ENCODE measurements at places on chromosomes 16 and 17. TPM values are rescaled to one million over a fixed set of nuclear protein-coding genes. Genes with fewer than 3 reads are reported as not detected.
A peak's percentile ranks its signal among the peaks of the same experiment; 100 is the strongest.

DNA sequence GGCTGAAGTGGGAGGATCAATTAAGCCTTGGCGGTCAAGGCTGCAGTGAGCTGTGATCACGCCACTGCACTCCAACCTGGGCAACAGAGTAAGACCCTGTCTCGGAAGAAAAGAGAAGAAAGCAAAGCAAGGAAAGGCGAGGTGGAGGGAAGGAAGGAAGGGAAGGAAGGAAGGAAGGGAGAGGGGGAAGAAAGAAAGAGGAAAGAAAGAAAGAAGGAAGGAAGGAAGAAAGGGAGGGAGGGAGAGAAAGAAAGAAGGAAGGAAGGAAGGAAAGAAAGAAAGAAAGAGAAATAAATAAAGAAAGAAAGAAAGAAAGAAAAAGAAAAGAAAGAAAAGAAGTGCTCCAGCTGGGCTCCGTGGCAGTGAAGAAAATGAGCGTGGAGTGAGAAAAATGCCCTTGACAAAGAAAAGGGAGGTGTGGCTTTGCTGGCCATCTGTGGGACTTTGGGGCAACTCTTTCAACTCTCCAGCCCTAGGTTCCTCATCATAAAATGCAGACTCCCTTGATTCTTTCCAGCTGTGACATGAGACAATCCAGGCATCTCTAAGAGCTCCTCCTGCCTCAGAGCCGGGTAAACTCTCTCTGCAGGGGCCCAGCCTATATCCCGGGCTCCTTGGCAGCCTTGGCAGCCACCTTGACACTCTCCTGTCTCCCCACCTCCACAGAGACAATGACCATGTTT lies 2.4 kb downstream of the GSDMA start:
- no peak for DNase-seq

Gene CCT6B
- total RNA-seq, result 0.69 TPM

DNA sequence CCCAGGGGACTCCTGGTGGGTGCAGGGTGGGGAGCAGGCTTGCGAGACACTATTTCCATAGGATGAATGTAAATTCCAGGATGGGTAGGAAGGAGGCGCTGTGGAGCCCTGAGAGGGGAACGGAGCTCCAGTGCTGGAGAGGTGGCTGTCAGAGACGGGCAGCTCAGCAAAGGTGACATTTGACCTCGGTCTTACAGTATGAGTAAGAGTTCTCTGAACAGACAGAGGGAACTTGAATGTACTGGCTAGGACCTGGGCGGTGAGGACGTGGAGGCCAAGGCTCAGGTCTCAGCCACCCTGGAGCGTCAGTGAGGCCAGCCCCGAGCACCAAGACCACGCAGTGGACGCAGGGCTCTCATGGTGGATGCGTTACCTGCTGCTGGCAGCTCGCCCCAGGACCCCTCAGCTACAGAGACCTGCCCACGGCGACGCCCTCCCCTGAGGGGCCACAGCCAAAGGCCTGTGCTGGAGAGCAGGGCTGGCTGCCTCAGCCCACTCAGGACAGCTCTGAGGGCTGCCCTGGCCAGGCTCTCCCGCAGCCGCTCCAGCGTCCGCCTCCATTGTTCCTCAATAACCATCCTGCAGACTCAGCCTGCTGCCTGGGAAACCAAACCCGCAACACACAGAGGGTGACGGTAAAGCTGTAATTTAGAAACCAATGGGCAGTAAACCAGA lies 65.9 kb upstream of the TNRC6C start:
- peak; percentile 32 for DNase-seq

DNA sequence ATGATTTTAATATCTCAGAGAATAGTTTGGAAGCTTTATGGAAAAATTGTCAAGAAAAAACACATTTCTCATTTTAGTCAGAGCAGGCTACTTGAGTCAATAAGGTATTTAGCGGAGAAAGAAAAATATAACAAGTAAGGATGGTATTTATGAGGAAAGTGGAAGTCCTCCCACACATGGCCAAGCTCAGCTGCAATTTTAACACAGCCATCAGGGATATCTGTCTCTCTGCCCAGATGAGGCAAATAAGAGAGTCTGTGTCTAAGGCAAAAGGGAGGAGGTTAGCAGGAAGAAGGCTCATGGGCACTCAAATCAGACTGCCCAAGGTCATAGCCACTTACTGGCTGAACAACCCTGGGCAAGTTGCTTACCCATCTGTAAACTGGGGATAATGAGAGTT lies 5.2 kb upstream of the CMTM2 start:
- DNase-seq, result no peak

GRCh38 chr16:48335961-48336360 lies 49.3 kb downstream of the SIAH1 start:
- no peak for DNase-seq

DNA sequence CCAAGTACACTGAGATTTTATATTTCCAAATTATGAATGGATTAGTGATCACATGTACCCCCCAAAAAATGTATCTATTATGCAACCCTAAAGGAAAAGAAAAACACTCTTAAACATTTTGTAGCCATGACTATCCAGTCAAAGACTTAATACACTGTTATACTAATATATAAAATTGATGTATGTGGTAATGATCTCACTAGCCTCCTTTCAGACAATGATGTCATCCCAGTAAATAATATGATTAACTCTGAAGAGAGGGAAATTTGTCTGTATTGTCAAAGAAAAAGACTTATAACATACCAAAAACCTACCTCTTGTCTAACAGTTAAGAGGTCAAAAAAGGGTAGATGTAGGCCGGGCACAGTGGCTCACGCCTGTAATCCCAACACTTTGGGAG lies 80.7 kb downstream of the USP32 start:
- no peak for DNase-seq

GRCh38 chr17:57537524-57538410 lies 207.3 kb downstream of the CCDC182 start:
- DNase-seq, result peak; percentile 42

- peak; percentile 64 for DNase-seq
Measured at GRCh38 chr16:82192665-82193064, 22.6 kb upstream of the MPHOSPH6 start.

Gene NMT1
- total RNA-seq, result 235 TPM

DNA sequence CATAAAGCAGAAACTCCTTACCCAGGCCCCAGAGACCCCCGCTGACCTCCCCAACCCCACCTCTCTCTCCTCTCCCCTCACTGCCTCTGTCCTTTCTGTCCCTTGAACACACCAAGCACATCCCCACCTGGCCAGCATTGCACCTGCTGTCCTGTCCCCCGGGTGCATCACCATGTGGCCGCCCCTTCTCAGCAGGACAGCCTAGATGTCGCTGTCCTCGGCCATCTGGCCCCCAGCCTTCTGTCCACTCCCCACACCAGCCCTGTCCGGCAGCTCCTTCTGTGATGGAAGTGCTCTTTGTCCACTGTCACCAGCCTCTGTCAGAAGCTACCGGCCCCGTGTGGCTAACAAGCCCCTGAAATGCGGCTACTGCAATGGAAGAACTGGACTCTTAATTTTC lies 12.3 kb upstream of the MPRIP start:
- no peak for DNase-seq

DNA sequence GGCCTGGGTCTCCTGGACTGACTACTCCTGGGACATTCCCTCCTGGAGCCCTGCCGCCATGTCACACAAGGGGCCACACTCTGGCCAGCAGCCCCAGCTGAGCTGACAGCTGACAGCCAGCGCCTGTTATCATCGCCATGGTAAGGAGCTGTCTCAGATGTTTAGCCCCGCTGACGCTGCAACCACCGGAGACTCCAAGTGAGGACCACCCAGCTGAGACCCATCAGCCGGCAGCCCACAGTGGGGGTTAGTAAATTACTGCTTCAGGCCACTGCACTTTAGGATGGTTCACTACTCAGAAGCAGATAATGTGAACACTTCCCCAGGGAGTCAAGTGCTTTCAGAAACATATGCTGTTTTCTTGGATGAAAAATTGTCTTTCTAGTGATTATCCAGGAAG lies 14.6 kb upstream of the SPHK1 start:
- no peak for DNase-seq

GRCh38 chr16:31131416-31131815 lies 4.1 kb downstream of the PRSS8 start:
- DNase-seq, result no peak

DNA sequence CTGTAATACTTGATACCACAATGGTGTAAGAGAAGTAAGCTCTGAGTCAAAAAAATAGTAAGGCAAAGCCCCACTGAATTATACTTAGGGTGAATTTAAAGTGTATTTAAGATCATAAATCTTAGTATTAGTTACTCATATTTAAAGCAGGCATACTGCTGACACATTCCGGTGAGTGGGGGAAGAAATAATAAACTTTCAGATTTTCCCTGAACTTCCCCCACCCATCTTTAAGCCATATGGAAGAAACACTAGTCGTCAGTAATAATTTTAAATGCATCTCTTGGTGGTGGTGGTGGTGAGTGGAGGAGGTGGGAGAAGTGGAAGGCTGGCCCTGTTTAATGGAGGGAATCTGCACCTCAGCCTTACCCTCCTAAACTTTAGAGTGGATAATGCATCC lies 20.5 kb downstream of the MPHOSPH6 start:
- no peak for DNase-seq

DNA sequence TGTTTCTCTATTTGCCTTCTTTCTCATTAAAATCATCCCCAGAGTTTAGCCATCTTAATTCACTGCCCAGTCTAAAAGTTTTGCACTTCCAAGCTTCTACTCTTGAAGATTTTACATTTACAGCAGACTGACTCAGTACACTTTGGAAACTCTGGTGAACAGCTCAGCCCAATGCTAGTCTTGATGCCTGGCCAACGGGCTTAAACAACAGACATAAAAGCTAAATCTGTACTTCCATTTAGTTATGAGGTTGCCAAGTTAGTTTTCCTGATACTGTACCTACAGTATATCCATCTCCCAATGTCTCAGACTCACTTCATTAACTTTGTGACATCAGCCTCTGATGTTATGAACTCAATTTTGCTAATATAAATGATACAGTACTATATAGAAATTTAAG lies 891.8 kb upstream of the SOX9 start:
- no peak for DNase-seq

- no peak for DNase-seq
Measured at GRCh38 chr17:49337884-49338283, 24.2 kb downstream of the ZNF652 start.

GRCh38 chr16:11976850-11977375 lies 379 bp downstream of the SNX29 start:
- DNase-seq, result no peak

DNA sequence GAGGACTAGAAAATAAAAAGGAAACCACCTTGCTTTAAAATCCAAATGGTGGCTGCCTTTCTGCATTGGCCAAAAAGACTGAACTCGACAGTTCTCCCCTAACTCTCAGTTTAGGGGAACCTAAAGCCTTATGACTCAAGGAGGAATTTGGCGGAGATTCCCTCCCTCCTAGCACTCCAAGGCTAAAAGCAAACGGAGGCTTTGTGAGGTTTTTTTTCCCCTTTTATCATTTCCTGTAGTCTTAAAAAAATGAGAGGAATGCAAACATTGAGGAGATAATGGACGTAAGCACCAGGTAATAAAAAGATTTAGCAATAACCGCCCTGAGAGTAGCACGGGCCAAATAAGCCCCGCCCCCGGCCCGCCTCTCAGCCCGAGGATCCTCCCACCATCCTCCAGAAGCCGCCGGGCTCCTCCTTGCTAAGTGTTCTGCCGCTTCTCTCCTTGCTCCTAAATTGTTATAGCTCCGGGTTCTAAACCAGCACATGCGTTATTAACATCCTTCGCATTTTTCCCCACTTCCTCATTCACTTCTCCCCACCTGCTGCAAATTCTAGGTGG lies 5.8 kb upstream of the KIFC3 start:
- DNase-seq, result peak; percentile 74

Gene WNT3
- not detected for total RNA-seq

DNA sequence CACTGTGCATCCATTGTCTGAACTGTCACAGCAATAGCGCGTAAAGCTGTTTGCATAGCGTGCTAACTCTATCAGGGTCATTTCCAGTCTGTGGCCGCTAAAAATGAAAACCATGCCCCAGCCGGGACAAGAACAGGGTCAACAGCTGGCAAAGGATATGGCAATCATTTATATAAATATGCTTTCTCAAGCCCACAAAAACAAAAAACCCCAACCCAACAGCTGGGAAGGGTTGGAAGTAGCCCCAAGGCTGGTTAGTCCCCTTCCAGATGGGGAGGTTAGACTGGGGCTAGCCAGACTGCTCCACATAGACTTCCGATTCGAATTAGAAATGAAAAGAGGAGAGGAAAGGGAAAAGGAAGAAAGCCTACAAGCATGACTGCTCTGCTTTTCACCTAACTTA lies 203.3 kb upstream of the TBX2 start:
- DNase-seq, result no peak

DNA sequence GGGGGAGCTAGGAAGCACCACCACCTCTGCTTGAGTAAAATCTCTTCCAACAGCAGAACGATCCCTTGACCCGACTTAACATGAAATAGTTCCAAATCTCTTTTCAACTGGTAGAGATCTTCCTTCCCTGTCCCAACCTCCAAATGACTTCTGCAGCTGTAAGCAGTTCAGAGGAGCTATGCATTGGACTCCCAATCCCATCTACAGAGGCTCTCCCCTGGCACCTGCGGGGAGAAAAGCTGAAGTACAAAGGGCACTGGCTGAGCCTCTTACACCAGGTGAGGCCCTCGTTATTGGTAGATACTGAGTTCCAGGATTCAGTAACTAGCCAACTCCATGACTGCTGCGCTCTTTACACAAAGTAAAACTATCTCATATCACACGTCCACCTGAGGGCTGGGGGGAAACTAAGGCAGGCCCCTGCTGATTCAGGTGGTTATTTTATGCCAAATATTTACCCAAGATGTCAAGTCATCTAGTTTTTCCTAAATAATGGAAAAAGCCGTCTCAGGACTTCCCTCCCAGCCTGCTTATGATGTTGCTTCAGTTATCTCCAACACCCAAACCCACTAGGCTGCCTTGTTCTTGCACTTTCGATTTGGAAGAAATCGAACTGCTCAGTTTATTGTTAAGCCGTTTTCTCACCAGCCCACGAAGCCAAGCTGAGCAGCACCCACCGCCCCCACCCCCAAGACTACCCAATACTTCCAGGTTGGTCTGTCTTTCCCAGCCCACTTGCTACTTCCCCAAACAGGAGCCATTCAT lies 3.2 kb downstream of the ACTG1 start:
- peak; percentile 42 for DNase-seq

GRCh38 chr16:85045641-85046471 lies 18.3 kb downstream of the KIAA0513 start:
- no peak for DNase-seq

Gene PPM1E
- total RNA-seq, result not detected

DNA sequence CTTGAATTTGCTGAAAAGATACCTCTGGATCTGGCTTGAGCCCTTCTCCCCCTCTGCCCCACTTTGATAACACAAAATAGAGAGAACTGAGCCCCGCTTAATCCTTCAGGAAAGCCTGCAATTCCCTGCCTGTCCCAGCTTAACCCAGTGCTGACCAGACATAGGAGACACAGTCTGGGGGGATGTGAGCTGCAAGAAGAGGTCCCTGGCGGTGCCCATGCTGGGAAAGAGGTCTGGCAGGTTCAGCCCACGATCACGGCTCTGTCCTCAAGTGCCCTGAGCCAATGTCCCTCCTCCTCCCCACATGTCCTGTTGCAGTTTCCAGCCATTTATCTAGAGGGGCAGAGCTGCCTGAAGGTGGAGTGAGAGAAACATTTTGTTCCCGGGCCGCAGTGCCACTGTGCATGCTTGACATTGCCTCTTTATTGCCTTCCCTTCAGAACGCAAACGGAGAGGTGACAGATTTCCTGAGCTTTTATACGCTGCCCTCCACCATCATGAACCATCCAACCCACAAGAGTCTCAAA lies 29.0 kb downstream of the PLCD3 start:
- no peak for DNase-seq

- DNase-seq, result no peak
Measured at GRCh38 chr16:4933871-4934395, 3.0 kb downstream of the PPL start.

Gene HOXB9
- 6.7 TPM for total RNA-seq
